ENCODE measurements at places on chromosomes 4 and X.

DNA sequence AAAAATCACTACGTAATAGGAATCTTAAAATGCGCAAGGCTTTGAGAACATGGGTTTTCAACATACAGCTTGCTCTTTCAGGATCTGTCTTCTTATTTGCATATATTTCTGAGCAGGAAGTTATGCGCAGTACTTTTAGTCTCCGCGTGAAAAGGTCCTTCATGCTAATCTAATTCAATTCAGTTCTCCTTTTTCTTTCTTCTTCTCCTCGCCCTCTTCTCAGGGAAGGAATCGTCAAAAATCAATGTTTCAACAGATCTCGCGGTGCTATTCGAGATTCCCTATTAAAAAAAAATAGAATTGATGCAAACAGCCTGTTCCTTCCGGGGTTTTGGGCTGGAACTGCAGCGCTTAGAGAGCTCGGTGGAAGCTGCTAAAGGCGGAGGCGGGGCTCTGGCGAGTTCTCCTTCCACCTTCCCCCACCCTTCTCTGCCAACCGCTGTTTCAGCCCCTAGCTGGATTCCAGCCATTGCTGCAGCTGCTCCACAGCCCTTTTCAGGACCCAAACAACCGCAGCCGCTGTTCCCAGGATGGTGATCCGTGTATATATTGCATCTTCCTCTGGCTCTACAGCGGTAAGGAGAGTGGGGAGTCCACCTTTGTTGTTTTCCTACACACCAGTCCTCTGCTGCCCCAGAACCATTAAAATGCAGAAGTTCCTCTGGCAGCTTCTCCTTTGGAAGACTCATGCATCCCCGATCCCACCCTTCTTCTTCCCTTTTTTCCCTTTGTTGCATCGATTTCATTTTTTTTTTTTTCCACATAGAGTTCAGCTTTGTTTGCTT is at the start of the genes HMGN5 and SH3BGRL:
TSS of gene HMGN5 (minus strand) at position 243 of the 785 bp plus-strand sequence. CDS start 80,364 bp downstream, outside the sequence.
TSS of gene SH3BGRL (plus strand) at position 432 of the 785 bp plus-strand sequence. CDS start at position 531, 99 bp downstream.
- peak; percentile 82 for DNase-seq

GRCh38 chr4:40840985-40841571 is 91.3 kb downstream of the NSUN7 start:
- DNase-seq, result peak; percentile 86

DNA sequence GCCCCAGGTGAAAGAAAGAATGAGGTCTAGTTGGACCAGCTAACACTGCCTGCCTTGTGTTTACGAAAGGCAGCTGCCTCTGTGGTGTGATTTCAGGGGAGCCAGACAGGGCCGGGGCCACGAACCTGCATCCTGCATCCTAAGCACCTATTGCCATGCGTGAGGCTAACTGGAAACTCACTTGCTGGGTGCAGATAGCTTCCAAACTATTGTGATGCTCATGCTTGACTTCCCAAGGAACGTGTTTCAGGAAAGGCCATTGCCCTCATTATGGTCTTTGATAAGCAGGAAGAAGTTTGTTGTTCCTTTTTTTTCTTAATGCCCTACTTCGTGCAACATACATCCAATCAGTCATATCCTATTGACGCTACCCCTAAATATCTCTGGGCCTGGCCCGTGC is 2.3 kb upstream of the IRF2 start:
- peak; percentile 30 for DNase-seq

- DNase-seq, result peak; percentile 76
These were observed 47.7 kb downstream of the EVC start for GRCh38 chr4:5758741-5759140.

DNA sequence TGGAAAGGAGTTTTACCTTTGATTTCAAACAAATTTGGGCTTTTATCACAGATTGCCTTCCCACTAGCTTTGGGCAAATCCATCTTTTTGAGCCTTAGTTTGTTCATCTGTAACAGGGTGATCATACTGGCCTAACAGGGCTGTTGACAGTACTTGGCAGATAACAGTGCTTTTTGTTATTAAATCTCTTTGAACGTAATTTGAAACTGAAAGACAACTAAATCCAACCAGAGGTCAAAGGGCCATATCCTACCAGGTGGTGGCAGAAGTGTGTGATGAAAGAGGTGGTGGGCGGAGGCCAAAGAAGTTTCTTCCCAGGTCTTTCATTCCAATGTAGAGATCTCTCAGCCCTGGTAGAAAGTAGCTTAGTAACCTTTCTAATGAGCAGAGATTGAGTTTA is 35.2 kb upstream of the TADA2B start:
- DNase-seq, result no peak

All from suppressor macrophage treated with lipopolysaccharide for 1 hour (primary cell).